M059J (cell line): ENCODE measurements at places on chromosomes 16 and 17.

DNA sequence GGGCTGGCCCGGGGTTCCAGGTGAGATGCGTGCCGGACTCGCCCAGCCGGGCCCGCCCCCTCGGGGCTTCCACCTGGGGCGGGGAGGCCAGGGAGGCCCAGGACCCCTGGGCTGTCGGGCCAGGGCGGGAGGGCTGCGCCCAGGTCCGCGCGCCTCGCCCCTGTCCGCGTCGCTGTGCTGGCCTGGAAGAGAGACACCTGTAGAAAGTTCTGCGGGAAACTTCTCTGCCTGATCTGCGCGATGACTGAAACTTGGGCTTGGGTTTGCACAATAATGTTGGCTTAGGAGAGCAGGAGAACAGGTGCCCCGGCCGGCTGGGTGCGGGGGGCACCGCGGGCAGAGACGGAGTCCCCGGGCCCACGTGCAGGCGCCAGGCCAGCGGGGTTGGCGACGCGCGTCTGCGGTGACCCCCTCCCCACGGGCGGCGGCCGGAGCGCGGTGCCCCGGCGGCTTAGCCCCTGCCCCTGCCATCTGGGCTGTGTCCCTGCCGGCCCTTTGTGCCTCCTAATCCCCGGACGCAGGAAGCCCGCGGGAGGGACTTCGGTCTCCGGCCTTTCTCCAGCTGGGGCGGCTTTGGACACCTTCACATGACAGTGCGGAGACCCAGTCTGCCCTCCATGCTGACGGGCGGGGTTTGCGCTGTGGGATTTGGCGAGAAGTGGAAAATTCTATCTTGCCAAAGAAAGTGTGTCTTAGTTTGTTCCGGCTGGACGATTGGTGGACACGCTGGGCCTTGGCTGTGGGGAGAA, 483 bp downstream of the LLGL2 start:
- DNase-seq: no peak

GRCh38 chr16:55078699-55079410, 148.2 kb downstream of the IRX5 start:
- no peak for DNase-seq

- peak; percentile 32 for DNase-seq
Observed at GRCh38 chr17:1158879-1159278, 20.9 kb downstream of the ABR start.

DNA sequence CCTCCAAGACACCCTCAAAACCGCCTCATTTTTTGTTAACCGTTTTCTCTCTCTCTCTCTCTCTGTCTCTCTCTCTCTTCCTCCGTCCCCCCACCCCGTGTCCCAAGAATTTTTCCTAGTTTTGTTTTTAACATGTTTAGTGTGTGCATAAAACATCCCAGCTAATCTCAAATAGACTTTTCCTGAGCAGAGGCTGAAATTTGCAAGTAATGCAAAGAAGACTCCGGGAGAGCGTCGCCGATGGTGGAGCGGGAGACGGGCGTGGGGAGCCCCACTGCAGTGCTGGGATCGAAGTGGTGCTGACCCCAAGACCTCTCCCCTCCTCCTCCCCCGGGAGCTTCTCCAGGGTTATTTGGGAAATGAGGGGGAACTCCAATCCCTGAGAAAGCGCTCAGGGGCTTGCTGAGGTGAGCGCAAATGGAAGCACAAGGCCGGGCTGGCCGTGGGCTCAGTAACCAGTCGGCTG, 4.7 kb upstream of the DLX4 start:
- DNase-seq: no peak

- DNase-seq: peak; percentile 76
Observed at GRCh38 chr16:56849690-56850680, 15.0 kb upstream of the SLC12A3 start.

DNA sequence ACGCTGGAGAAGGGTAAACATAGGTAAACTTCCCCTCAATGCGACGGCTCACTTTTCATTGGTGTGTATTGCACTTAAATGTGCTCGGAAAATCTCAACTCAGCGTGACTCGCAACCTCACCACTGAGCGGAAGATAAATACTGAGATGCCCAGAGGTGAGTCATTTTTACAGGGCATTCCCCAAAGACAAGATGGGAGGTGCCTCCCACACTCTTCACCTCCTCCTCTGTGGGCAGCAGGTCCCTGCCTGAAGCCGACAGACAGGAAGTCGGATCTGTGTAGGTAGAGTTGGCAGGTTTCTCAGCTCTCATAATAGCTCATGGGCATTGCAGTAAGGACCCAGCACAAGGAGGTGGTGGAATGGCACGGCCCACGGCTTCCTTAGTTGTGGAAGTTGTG, 274.6 kb upstream of the HSBP1 start:
- DNase-seq: peak; percentile 93

GRCh38 chr17:5610956-5611355, 26.6 kb upstream of the NLRP1 start:
- peak; percentile 37 for DNase-seq

DNA sequence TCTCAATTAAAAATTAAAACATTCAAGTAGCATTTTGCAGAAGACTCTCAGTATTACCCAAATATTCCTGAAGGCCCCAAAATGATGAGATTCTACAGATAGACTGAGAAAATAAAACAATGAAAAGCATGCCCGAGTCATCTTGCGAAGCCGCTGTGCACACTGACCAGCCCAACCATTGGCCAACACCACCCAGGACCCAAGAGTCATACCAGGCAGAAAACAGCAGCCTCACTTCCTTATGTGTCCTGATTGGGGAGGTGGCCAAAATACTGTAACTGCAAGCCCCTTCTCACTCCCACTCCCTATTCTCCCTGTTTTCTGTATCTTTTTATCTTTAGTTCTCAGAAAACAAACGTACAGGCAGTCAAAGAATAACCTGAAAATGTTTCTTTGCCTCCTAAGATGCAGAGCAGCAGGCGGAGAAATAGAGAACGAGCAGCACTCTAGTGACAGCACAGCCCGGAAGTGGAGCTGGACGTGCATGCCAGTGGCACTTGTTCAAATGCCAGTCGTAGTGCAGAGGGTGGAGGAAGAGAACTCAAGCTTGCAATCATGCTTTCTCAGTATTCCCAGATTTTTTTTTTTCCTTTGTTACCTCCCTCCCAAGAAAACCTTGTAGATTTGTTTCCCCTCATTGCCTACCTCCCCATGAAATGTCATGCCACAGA, 182.3 kb upstream of the SOX9 start:
- no peak for DNase-seq

DNA sequence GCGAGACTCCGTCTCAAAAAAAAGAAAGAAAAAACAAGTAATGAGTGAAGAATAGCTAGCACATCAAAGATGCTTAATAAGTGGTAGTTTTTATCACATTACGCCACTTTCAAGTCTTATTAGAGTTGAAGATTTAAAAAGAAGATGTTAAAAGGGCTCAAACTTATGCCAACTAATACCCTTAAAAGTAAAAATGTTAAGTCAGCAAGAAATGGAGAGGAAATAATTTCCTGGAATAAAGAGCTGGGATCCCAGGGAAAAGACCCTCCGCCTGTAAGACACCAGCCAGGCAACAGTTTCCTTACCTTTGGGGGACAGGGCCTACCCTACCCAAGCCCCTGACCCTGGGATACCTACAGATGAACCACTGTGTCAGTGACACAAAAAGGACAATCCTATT, 3.6 kb downstream of the XPO6 start:
- DNase-seq: no peak

DNA sequence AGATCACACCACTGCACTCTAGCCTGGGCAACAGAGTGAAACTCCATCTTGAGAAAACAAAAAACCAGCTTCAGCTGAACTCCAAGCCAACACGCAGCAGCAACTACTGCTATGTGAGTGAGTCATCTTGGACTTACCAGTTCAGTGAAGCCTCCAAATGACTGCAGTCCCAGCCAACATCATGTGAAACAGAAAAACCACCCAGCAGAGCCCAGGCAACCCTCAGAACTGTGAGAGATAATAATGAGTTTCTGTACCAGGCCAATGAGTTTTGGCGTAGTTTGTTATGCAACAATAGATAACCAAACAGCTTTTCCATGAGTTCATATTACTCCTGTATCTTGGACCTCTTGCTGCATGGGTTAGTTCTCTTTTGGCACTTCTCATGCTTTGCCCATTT, 23.3 kb downstream of the PHF12 start:
- peak; percentile 62 for DNase-seq

DNA sequence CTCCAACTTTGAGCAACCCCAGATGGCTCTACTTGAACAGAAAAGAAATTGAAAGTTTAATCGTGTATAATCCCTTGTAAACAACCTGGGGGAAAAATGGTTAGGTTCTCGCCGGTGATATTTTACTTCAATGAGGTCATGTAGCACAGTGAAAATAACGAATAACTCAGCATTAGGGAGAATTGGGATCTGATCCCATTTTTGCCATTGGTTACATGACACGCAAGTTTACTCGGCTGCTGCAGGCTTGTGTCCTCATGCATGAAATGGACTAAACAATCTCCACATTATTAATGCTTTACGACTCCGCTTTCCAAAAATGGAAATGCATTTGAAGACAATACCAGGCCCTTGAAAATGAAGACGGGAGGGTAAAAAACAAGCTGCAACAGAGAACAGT, 45.5 kb upstream of the LRRC37A3 start:
- DNase-seq: peak; percentile 90

DNA sequence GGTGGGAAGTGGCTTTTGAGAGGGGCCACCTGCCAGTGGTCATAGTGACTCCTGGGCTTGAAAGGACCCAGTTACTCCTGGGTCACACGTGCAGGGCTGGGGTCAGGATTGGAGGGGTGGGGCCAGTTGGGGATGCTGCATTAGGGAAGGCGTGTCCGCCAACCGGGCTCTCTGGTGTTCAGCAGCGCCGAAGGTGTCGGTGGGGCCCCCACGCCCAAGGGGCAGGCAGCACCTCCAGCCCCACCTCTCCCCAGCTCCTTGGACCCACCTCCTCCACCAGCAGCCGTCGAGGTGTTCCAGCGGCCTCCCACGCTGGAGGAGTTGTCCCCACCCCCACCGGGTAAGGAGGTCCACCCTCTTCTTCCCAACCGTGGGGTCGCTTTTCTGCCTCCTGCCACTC, 9.5 kb downstream of the ABI3 start:
- no peak for DNase-seq
